ENCODE measurements at places on chromosomes 5 and 9.

- DNase-seq, result no peak
Observed at GRCh38 chr5:1709171-1709803, 90.3 kb downstream of the MRPL36 start.

- no peak for DNase-seq
Observed at GRCh38 chr9:87307848-87308247, 189.8 kb upstream of the DAPK1 start.

- peak; percentile 71 for DNase-seq
Observed at GRCh38 chr9:136309101-136309801, 5.4 kb upstream of the CCDC187 start.

DNA sequence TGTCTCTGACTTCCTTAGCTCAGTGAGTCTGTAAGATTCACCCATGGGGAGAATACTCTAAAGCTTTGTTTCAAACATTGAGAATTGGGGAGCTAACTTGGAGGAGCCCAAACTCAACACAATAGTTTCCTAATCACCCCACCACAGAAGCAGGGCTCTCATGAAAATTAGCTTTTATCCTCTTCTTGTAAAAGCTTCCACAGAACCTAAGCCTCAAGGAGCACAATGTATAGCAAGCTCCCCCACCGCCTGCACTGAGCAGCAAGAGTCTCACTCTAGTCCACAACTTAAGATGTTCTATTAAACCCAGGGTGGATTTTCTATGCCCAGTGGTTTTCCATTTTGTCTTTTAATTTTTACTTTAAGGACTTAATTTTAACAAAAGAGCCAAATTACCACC lies 48.9 kb upstream of the GRHPR start:
- DNase-seq, result no peak

DNA sequence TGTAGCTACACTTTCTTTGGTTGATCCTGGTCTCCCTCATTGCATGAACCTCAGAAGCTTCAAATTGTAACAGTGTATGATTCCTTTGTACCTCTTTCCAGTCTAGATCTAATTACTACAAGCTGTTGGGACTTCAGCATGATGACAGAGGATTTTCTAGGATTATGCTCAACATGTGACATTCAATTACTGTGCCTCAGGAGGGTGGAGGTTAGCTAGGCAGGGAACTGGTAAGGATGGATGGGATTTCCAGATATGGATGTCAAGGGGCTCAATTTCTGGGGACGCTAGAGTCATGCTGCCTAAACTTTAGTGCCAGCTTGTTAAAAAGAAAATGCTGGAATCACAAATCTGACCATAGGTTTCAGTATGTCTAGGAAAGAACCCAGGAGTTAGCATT lies 29.2 kb upstream of the GLRA1 start:
- DNase-seq, result no peak

DNA sequence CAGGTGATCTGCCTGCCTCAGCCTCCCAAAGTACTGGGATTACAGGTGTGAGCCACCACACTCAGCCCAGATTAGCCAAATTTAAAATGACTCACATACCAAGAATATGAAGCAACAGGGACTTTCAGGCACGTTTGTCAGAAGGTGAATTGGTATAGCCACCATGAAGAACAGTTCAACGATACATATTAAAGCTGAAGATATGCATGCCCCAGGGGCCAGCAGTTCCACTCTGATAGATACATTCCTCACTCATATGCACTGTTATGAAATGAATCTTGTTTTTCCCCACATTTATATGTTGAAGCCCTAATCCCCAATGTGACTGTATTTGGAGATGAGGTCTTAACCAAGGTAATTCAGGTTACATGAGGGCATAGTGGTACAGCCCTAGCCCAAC lies 22.5 kb downstream of the SLC35D2 start:
- DNase-seq, result no peak

- no peak for DNase-seq
Observed at GRCh38 chr9:21796768-21797167, 5.7 kb upstream of the MTAP start.

GRCh38 chr5:34686762-34687268 lies 30.7 kb downstream of the RAI14 start:
- DNase-seq, result no peak

- peak; percentile 89 for DNase-seq
Observed at GRCh38 chr5:122316656-122317055, 4.6 kb downstream of the SNCAIP start.

DNA sequence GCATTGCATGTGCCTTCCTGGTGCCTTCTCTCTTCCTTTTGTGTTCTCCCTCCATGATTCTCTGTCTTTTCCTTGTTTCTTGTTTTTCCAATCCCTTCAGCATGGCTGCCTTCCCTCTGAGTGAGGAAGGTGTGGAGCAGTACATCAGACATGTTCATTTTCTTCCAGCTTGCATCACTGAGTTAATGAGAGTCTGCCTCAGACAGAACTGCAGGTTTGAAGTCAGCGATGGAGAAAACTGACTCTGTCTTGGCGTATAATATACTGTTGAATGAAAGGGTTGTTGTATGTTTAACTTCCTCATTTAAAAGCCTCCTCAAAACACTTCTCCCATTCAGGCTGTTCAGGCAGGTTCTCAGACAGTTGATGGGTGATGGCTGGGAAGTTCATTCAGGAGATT lies 129.3 kb downstream of the KDM4C start:
- no peak for DNase-seq

DNA sequence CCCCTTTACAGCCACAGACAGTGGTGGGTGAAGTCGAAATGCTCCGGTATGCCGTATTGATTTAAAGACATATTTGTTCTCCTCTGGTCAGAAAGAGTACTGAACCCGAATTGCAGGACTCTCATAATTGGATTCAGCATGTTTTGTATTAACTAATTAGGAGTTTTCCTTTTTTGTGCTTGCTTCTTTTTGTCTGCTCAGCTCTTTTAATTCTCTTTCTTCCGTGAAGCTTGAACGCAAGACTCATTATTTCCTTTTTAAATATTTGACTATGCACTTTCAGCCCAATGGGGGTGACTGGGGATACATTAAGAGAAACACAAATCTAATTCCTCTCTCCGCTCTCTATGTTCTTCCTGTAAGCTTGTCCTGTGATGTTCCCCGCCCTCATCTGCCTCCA lies 246.6 kb upstream of the IRX2 start:
- DNase-seq, result no peak

GRCh38 chr5:179422908-179423481 lies 77.7 kb upstream of the ADAMTS2 start:
- no peak for DNase-seq

GRCh38 chr9:89807101-89807395 lies 202.2 kb downstream of the GADD45G start:
- DNase-seq, result no peak

DNA sequence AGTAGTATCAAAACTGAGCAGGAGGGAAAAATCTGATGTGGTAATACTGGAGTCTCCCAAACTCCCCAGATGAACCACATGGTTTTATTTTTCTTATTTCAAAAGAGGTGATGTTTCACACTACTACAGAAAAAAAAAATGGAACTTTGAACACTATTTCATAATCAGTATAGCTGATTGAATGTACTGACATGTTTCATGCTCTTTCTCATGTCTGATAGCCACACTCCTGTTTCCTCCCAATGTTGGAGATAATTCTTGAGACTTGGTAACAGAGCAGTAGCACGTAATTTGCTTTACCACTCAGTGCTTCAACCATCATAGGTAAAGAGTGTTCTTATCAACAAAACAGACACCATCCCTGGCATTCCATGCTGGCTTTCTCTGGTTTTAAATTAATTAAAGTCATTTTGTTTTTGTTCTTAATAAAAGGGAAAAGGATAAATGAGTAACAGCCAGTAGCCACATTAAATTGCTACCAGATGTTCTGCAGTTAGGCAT lies 85.2 kb downstream of the MUSK start:
- DNase-seq, result no peak

DNA sequence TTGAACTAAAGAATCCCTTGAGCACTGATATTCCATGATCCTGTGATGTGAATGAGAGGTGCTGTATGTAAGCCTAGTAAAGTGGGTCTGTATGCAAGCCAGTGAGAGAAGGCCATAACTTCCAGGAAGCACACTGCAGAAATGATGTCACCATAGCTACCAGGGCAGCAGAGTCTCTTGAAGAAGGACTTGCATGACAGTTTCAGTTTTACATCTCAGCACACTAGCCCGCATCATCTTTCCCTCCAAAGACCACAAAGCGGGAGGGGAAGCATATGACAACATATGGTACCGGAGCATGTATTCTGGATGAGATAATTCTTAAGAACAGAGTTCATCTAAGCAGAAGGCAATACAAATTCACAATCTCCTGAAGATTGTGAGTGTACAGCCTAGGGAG lies 37.6 kb upstream of the MAST4 start:
- no peak for DNase-seq

DNA sequence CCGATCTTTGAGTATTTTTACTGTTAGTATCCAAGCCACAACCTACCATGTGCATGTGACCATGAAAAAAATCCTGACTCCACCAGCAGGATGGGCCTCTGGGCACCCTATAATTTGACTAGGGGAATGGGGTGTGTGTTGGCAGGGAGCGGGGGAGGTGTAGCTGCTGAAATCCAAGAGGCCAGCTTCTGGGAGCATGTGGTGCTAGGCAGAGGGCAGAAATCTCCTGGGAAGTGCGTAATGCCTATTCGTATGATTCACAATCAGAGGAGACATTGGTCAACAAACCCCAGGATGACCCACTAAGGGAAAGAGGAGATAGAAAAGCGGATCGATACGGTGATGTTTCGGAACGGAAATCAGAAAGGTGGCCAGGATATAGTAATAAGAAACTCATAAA lies 149.9 kb downstream of the ARSB start:
- no peak for DNase-seq

GRCh38 chr9:79735023-79735779 lies 163.4 kb downstream of the TLE4 start:
- DNase-seq, result no peak

DNA sequence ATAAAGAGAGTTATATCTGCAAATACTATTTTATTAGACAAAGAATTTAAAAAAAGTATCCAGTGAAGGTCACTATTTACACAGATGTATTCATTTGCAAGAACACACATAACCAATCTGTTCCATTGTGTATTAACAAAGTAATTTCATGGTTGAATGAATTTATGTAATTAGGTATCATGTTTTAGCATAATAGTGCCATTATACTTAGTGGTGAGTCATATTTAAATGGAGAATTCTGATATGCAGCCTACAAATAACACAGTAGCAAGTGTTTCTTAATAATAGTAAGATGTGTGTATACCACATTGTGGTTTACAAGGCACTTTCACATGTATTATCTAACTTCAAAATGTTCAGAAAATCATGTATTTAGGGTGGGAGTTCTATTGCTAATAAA lies 1028.5 kb upstream of the ACO1 start:
- DNase-seq, result peak; percentile 29

DNA sequence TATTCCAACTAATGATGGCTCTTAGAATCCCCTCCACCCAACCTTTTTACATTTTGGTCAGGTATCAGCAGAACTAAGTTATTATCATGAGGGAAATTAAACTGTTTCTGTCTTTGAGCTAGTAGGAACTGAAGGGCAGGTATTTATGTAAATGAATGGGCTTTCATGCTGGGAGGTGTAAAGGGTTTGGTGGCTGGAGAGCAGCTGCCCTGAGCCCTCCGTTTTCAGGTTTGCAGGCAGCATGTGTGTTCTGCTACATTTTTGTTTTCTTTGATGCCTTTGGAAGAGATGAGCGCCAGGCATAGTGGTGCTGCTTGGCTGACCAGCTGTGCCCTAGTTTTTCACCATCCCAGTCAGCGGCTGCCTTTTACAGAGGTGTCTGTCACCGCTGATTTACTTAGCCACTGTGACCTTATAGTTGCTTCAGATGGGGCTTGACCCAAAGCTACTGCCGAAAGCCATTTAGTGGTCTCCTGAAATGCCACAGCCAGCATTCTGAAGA lies 231.9 kb downstream of the MAST4 start:
- no peak for DNase-seq

DNA sequence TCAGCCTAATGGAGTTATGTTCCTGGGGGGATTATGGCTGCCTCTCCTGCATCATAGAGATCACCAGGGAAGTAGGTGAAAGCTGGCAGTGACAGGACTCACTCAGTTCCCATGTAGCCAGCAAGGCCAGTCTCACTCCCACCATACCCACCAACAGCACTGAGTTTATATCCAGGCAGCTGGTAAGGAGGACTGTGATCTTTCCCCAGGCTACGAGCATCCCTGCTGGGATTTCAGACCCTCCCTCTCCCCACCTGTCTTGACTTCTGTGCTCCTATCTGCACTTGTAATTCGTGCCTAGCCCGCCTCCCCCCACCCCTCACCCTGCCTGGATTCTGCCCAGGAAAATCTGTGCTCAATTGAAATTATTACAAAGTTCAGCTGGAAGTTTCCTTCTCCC lies 499.1 kb upstream of the NUDT12 start:
- DNase-seq, result no peak

DNA sequence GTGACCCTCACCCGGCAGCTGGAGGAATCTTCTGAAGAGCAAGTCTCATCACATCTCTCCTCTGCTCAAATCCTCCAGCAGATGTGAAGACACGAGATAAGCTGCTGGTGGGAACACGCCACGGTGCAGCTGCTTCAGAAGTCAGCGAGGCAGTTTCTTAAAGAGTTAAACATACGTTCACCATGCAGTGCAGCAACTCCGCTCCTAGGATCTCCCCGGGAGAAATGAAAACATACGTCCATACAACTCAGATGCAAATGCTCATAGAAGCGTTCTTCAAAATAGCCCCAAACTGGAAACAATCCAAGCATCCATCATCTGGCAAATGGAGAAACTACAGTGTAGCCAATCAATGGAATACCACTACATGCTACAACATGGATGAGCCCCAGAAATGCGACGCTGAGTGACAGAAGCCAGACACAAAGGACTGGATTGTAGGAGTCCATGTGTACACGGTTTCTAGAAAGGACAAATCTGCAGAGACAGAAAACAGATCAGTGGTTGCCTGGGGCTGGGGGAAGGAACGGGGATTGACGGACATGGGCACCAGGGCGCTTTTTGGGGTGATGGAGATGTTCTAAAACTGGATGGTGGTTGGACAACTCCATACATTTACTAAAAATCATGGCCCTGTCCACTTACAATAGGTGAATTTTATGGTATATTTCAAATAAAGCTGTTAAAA lies 150.6 kb downstream of the COL23A1 start:
- no peak for DNase-seq

GRCh38 chr9:36187414-36187813 lies 3.3 kb upstream of the CLTA start:
- no peak for DNase-seq

DNA sequence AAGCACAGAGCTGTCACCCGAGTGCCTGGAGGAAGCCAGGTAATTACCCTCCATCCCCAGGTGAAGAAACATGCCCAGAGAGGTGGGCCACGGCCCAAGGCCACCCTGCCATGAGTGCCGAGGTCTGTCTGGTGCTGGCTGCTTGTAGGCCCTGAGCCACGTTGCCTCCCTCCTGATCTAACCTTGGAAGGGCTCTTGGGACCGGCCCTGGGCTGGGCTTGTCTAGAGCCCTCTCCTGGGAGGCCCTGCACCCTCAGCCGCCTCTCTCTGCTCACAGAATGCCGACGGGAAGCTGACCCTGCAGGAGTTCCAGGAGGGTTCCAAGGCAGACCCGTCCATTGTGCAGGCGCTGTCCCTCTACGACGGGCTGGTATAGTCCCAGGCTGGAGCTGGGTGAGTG lies 39.4 kb upstream of the HMCN2 start:
- no peak for DNase-seq
